ENCODE measurements at places on chromosomes 6 and 20.

DNA sequence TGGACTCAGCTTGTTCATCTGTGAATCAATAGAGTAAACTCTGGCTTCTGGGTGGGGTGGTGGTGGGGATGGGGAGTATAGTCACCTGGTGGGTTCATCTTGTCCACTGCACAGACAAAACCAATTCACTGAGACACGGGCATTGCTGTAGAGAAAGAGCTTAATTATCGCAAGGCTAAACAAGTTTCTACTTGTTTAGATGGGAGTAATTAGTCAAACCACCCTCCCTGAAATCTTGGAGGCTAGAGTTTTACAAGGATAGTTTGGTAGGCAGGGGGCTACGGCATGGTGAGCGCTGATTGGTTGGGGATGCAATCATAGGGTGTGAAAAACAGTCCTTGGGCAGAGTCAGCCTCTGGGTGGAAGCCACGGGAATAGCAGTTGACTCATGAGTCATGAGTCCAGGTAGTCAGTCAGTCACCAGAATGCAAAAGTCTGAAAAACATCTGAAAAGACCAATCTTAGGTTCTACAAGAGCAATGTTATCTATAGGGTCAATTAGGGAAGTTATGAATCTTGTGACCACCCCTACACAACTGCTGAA is 77.8 kb downstream of the STMND1 start:
- no peak for DNase-seq

GRCh38 chr6:26217714-26218075 is 130.5 kb downstream of the HFE start:
- no peak for DNase-seq

DNA sequence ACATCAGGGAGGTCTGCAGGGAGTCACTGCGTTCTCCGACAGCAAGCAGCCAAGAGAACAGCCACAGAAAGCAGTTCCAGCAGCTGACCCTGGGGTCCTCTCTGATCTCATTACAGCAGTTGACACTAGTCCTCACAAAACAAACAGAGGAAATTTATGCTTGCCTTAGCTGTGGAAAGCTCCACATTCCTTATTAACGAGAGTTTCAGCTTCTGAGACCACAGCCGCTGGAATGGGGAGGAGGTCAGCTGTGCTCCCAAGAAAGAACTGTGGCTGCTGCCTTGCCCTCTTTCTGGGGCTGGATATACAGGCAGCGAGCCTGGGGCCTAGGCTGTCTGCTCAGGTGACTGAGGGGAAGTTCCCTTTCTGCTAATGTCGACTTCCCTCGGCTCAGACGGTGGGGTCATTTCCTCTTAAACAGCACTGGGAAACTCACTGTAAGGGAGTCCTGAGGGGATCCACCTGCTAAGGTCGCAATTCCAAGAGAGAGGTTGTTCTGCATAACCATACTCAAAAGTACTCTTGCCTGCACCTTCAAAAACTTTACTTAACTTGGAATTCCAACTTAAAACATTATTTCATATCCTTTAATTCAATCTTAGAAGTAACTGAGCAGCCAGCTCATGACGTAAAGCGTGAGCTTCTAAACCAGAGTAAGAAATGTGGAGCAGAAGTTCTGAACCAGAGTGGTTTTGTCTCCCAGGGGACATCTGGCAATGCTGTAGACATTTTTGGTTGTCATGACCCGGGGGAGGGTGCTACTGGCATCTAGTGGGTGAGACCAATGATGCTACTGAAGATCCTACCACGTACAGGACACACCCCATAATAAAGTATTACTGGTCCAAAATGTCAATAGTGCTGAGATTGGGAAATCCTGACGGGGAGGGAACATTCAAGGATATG is 80.3 kb downstream of the BACH2 start:
- no peak for DNase-seq

DNA sequence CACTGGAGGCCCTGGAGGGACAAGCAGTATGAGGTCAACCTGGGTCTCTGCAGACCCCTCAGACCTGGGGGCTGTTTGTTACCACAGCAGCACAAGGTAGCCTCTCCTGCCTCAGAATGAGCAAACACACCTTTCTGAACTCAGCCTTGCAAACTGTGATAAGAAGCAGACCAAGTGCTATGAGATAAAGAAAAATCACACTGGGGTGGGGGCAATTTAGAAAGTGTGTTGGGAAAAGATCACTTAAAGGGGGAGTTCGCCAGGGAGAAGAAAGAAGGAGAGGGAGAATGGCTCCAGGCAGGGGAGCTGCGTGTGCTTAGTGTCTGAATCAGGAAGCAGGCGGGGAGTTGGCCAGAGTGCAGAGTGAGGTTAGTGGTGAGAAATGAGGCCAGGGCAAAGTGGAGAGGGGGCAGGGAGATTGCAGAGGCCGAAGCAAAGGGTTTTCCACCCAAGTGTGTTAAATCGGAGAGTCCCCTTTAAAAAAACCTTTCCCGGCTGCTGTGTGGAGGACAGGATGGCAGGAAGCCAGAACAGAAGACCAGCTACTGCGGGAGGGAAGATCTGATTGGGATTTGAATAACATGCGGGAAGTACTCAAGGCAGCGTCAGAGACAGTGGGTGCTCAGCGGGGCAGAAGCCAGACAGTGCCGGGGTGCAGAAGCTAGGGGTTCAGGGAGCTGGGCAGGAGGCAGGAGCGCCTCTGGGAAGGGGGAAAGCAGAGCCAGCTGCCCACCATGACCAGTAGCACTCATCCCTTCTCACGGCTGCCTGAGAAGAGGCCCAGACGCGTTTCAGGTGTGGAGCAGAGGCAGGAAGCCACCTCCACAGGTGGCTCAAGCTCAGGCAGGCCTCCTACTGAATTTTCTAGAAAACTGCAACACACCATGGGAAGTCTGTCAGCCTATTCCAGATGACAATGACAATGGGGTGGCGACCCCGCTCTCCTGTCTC is 9.0 kb downstream of the ADA start:
- DNase-seq, result no peak

DNA sequence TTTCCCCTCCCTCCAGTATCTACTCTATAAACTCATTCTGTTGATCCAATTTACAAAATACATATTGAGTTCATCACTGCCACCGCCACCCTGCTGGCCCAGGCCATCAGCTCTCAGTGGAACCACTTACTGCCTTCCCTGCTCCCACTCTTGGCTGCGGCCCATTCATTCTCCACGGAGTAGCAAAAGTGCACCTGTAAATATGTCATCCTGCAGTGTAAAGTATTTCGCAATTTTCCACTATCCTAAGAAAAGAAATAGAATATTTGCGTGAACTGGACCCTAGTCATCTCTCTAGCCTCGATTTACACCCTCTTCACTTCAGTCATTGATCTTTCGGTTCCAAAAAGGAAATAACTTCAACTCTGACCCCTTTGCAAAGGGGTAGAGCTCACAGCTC is 258.3 kb upstream of the TFAP2D start:
- no peak for DNase-seq

- DNase-seq, result no peak
Measured at GRCh38 chr6:89775150-89775549, 44.4 kb downstream of the MDN1 start.

- DNase-seq, result no peak
Measured at GRCh38 chr6:137653706-137654059, 159.5 kb upstream of the OLIG3 start.

- no peak for DNase-seq
Measured at GRCh38 chr6:51753635-51754034, 333.8 kb downstream of the PKHD1 start.
